ENCODE measurements at places on chromosomes 3 and 15.

- no peak for DNase-seq
Observed at GRCh38 chr3:52023860-52024764, 28.4 kb upstream of the RPL29 start.

- DNase-seq: no peak
Observed at GRCh38 chr3:48413086-48413485, 16.8 kb downstream of the PLXNB1 start.

DNA sequence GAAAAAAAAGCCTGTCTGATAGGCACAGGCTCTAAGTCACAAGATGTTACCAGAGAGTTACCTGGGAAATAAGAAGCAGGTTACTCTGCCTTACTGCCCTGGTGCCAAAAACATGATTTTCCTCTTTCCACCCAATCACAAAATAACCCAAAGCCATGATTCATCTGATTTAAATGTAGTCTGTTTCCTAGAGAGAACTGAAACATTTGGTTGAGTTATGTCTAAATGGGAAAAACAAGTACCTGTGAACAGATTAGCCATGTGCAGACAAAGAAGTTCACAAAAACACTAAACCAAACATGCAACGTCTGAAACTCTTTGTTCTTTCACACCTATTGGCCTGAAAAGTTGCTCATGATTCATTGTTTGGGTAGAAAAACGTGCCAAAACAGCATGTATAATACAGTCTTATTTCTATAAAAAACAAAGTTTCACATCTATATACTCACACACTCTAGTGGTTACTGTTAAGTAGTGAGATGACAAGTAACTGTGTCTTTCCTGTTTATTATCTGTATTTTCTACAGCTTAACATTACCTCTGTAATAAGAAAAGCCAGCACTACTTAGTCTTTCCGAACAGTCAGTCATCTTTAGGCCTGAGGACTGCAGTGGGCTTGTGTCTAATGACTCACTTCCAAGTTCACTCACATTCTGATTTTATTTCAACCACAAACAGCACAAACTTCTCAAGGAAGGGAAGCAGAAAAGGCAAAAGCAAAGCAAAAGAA lies 30.2 kb downstream of the FAM174B start:
- DNase-seq: no peak

- no peak for DNase-seq
Observed at GRCh38 chr3:138877226-138877625, 42.5 kb upstream of the PIK3CB start.

DNA sequence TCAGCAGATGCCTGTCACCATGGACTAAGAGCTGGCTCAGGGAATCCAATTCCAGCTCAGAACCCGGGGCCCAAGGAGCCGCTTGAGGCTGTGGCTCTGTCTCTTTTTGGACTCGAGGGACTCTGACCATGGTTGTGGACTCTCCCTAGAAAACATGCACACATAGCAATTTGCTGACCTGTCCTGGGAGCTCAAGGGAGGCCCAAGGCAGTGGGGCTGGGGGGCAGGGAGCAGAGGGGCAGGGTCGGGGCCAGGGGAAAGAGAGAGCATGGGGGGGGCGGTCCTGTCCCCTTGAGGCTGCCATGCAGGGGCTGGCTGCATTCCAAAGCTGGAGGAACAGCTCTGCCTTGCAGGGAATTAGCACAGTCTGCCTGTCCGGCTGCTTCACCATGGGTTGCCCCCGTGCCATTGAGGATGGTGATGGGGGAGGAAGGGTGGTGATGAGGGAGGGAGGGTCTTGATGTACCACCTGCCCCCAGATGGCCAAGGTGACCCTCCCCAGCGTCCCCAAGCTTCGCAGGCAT lies 190.1 kb downstream of the GOLGA6L6 start:
- DNase-seq: no peak

- no peak for DNase-seq
Observed at GRCh38 chr3:139105154-139105702, 60.5 kb upstream of the PRR23C start.

DNA sequence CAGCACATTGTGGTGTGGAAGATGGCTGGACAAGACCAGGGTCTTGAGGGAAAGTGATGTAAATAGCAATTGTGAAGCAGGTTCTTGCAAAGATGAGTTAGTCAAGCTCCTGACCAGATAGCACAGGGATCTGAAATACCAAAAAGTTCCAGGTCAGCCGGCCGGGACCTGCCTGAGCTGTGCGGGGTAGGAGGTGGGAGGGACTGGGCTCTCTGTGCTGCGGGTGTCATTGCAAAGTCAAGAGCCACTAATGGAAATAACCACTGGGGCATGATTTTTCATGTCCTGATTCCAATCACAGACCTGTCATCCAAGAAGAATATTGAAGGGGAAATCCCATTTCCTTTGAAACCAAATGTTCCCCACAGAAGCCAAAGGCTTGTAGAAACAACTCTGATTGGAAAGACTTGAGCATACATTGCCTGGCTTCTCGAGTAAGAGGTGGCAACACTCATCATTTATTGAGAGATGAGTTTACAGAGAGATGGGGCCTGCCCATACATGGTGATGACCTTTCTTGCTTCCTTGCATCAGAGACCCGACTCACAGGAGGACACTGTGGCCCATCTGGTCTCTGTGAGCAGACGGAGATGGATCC lies 44.2 kb upstream of the KY start:
- no peak for DNase-seq

- no peak for DNase-seq
Observed at GRCh38 chr3:100523050-100523760, 30.8 kb downstream of the TMEM45A start.

DNA sequence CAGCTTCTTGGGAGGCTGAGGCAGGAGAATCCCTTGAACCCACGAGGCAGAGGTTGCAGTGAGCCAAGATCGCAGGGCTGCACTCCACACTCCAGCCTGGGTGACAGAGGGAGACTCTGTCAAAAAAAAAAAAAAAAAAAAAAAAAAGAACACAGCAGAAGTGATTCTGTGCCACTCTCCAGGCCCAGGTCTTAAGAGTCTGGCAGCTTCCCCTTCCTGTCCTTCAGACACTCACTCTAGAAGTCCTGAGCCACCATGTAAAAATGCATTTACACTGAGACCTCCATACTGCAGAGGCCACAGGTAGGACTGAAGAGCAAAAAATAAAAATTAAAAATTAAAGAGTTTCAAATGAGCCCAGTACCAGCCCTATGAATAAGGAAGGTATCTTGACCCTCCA lies 11.8 kb upstream of the CDV3 start:
- DNase-seq: no peak

DNA sequence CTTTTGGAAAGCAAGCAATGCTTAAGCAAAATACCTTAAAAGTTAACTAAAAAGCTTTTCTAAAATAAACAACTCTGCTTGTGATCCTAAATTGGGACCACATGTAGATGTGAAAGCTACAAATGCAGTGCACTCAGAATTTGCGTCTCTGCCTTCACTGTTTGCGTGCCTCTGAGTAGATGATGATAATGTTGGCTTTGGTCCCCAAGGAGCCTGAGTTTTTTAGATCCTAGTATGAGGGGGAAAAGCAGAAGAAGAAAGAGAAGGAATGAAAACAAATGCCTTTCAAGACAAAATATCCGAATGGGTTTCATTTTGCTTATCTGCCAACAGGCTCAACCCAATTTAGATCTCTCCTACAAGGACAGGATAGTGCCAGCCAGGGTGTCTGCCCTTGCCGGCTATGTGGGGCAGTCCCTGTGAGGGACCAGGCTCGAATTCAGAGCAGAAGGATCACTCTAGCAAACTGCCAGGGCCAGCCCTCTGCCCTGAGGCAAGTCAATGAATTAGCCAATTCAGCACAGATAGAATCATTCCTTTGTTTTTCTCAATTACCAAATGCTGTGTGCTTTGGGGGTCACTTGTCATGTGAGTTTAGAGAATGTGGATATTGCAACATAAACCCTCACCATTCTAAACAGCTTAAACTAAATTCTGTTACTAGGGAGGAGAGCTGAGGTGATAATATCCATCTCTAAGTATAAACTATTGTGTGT lies 28.5 kb downstream of the SCG5 start:
- peak; percentile 17 for DNase-seq

DNA sequence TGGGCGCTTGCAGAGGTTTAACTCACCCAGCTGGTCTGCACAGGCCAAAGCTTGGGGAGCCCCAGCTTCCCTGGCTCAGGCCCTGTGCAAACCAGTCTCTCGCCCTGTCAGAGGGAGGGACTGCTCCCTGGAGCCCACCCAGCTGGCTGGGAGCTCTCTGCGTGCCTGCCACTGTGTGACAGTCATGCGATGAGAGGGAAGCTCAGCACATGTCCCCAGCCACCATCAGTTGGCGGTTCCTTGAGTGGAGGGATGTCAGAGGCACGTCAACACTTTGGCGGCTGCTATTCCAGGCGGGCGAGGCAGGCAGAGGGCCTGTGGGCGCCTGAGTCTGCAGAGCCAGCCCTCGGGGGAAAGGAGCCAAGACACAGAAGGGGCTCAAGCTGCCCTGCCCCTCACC lies 324.6 kb downstream of the UACA start:
- no peak for DNase-seq

DNA sequence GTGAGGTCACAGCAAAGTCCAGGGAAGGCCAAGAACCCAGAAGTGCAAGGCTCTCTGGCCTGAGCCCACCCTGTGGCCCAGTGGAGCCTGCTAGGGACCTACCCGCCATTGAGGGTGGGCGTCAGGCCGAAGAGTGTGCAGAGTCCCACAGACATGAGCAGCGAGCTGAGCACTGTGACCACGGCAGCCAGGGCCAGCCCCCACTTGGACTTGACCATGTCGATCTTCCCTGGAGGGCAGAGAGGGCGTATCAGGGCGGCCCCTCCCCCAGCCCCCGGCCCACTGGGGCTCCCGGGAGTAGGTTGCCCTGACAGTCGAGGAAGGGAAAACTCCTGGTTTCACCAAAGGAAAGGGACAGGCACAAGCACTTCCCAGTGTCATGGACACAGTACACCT lies 44.6 kb downstream of the PTPN23 start:
- DNase-seq: no peak

DNA sequence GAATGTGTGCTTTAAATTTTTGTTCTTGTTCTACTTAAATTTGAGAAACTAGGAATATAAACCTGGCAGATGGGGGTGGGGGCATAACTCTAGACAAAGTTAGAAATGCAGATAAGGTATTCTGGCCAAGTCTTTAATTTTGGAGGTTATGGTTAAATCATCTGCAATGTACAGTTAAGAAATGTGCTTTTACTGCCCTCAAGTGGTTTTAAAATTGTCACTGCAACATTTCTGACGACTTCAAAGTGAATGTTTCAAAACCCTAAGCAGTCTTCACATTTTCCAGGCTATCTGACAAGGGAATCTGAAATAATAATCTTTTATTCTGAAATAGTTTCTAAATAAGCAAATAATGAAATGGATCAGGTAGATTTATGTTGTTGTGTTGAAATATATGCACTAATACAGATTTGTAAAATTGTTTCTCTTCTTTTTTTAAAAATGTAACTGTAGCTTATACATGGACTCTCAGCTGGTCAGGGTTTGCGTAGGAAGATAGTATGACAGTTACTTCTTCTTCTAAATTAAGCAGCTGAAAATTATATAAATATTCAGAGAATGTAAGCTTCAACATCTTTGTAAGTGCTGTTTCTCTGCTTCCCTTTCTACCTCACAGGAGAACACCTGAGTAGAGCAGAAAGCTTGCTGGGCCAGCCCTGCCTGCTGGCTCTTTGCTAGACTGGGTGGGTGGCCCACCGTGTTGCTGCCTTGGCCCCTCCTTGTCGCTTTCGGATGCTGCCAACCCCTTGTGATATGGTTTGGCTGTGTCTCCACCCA lies 45.0 kb downstream of the SUCNR1 start:
- peak; percentile 20 for DNase-seq

Measured in HuH-7 (cell line).